Activated T-helper 2 cell treated with anti-CD3 and anti-CD28 coated beads, Interferon-gamma antibody, Interleukin-2, Interleukin-4, amounts not matched to agents 10 μg/mL and 5 μg/mL and 100 μg/mL, durations not matched to agents 14 hours and 24 hours and 36 hours (primary cell): ENCODE measurements at places on chromosomes 7 and 10. TPM values are rescaled to one million over a fixed set of nuclear protein-coding genes. Genes with fewer than 3 reads are reported as not detected.

GRCh38 chr7:41428381-41428780, 274.5 kb downstream of the INHBA start:
- no peak for DNase-seq

GRCh38 chr10:15795036-15795792, 65.1 kb downstream of the MINDY3 start:
- DNase-seq: no peak

DNA sequence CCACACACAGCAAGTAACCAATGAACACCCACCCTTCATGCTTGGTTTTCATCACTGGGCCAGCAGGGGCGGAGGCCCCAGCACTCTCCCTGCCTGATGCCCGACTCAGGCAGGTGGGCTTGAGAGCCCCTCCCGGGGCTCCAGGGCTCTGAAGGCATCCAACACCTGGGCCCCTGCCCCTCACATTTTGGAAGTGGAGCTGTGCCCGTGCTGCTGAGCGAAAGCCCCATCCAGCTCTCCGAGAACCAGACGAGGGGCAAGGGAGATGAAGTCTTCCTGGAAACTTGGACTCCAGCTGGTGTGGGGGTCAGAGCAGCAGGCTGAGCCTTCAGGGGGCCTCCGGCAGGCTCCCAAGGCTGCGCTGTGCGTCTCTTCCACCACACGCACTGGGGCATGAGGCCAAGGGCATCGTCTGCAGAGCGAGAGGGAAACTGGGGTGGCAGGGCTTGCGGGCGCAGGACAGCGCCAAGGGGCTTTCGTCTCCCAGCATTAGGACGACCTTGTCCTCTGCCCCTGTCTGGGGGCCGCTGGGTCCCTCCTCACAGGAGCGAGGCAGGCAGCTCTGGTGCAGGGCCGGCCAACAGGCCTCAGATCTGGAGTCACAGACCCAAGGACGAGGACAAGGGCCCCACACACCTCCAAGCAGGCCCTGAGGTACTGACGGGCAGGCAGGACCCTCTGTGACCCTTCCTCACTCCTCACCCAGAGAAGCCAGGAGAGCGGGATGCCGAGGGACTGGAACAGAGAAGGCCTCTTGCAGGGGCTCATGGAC, 108.3 kb upstream of the FAM20C start:
- no peak for DNase-seq

DNA sequence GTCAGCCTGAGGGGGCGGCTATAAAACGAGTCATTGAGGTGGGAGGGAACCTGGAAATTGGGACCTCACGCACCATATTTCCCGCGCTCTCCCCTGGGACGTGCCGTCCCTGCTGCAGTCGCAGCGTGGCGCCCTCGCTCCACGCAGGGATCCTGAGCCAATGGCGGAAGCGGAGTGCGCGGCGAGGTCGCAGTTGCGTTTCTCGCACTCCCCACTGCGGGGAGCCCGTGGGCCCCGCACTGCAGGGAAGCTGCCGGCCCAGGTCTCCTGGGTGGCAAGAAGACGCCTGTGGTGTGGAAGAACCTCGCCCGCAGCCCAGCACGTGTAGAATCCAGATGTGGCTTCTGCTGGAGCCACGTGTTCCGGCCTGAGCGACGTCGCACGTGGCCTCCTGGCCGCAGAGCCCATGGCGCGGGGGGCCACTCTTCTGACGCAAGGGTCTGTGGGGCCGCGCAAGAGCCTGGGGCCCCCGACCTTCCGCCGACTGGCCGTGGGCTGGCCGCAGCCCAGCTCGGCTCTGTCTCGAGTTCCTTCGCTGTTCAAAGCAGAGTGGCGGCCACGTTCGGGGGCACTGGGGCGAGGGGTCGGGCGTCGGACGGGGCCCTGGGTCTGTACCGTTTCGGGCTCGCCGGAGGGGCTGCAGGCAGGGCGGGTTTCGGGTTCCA, 26.4 kb downstream of the HIF1AN start:
- DNase-seq: peak; percentile 73

DNA sequence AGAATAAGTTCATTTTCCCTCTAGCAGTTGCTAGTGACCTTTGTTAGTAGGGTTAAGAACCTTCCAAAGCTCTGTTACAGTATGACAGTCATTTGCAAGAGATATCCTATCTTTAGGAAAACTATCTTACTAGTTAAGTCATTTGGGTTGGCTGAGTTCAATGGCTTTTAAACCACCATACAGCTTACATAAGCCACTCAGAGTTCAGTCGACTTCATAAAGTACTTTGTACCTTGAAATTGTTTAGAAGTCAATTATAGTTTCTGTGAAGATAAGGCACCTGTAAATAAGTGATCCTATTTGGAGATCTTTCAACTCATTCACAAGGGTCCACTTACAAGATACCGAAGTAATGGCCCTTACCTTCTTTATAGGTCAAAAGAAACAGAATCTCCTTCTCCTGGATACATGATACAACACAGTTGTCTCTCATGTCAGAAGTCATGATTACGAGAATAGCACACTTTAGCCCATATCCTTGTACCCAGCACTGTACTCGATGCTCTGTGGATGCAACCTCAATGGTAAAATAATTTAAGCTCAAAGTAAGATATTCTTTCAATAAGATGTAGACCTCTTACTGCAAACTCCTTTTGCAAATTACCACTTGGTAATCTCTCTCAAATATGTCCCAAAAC, 11.9 kb upstream of the ABCC2 start:
- no peak for DNase-seq

- no peak for DNase-seq
These were observed 116.0 kb downstream of the LARP4B start for GRCh38 chr10:815338-816090.

- DNase-seq: no peak
These were observed 104.7 kb downstream of the SFMBT2 start for GRCh38 chr10:7306147-7306546.

DNA sequence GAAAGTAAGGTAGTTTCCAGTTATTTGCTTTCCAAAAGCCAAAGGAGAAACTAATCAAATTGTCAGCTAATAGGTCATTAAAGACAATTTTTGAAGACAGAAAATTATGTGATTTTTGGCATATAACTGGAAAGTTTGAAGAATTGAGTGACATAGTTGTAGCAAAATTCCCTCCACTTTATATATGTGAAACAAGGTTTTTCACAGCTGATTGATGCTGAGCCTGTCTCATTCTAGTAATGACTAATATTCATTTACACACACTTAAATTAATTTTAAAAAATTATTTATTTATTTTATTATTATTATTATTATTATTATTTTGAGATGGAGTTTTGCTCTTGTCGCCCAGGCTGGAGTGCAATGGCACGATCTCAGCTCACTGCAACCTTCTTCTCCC, 16.3 kb upstream of the SIRT1 start:
- no peak for DNase-seq

GRCh38 chr7:16589881-16590280, 55.7 kb downstream of the ANKMY2 start:
- DNase-seq: no peak

DNA sequence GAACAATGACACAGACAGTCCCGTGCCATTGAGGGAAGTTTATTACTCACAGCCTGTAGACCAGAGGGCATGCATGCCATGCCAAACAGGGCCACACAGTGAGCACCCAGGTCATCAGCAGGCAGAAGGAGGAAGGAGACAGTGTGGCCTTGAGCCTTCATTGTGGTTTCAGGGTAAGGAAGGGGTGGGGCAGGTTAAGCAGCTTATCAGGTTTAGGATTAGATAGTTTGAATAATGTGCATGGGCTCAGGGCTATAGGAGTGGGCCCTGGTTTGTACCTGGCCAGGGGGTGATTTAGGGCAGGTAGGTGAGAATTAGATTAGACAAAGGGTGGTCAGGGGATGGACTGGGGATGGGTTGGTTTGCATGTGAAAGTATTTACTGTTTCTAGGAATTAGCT, 67.9 kb downstream of the ADCY1 start:
- no peak for DNase-seq

- no peak for DNase-seq
These were observed 481.5 kb upstream of the KLF6 start for GRCh38 chr10:4266416-4267085.

Gene ZP3
- total RNA-seq: 8.2 and 10.5 TPM in 2 replicates

Gene HOXA1
- total RNA-seq: 0.11 and 0.16 TPM in 2 replicates

Gene AKR1C4
- total RNA-seq: not detected in 2 replicates
